A673 (cell line): ENCODE measurements at places on chromosomes 3 and 15.

- DNase-seq, result no peak
Observed at GRCh38 chr15:93037820-93038705, 50.9 kb downstream of the RGMA start.

DNA sequence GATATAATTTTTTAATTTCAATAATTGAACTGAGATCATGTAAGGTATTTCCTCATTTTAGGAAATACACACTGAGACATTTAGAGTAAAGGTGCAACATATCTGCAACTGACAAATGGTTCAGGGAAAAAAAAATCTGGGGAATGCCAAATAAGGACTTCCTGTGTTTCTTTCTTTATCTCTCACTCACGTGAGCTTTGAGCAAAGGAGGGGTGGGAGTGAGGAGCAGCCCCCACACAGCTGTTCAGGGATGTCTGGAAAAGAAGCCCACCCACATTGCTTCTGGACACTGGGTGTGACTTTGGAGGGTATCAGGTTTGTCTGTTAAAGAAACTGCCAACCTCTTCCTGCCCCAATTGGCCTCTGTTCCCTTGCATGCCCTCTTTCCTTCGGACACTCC is 5.6 kb upstream of the TP63 start:
- no peak for DNase-seq

DNA sequence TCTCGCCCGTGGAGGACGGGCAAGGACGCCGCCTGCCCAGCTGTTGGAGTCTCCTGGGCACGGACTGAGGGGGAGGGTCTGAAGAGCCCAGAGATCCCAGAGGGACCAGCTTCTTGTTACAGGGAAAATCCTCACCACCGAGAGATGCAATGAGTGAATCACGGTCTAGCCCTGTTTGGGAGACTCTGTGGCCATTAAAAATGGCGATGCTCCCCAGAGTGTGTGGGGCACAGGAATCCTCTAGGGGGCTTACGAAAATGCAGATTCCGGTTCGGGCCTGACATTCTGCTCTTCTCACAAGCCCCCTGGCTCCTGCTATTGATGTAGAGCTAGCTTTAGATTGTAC is 35.5 kb upstream of the EPHB3 start:
- no peak for DNase-seq

DNA sequence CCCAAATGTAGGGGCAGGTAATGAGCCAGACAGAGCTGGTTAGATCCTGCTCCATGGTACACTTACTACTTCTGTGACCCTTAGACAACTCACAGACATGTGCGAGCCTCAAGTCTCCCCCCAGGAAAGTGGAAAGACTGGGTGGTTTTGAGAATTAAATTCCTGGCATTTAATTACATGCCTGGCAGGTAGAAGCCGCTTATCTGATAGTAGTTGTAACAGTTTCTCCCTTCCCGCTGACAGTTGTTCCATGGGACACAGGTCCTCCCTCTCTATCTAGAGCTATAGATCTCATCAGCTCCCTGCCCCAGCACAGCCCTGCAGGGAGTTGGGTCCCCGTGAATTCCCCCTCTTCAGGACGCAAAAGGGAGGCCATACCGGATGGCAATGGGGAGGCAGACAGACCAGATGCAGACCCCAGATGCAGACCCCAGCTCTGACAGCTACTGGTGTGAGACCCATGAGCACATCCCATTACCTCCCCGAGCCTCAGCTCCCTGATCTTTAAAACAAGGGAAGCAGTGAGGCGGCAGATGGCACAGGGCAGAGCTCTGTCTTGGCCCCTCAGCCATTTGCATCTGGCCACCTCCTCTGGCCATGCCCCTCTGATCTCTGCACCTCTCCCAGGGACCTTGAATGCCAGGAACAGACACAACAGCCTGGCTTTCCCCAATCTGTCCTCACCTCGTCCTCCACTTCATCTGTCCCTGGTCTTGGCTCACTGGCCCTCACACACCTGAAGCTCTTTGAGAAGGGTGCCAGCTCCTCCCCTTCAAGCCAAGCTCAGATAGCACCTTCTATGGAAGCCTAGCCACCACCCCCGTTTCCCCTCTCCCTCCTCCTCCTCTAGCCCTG is 34.1 kb upstream of the NR2C2 start:
- no peak for DNase-seq

- peak; percentile 55 for DNase-seq
Observed at GRCh38 chr15:92954578-92954977, 54.5 kb downstream of the CHD2 start.

DNA sequence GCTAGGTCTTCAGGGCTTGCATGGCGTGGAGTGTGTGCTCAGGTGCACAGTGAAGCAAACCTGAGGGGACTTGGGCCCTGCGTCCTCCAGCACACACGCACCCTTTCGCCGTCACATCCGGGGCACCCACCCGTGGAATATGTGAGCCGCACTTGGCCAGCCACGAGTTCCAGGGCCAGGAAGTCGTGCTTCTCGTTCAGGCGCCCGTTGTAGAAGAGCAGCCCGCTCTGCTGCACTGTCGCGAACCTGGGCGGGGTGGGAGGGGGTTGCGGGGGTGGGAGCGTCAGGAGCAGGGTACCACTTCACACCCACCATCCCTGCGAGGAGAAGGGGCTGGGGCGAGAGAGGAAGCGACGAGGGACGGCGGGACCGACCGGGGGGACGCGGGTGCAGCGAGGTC is 7.1 kb downstream of the CELSR3 start:
- no peak for DNase-seq

- no peak for DNase-seq
Observed at GRCh38 chr3:126360714-126361060, 3.5 kb upstream of the KLF15 start.

DNA sequence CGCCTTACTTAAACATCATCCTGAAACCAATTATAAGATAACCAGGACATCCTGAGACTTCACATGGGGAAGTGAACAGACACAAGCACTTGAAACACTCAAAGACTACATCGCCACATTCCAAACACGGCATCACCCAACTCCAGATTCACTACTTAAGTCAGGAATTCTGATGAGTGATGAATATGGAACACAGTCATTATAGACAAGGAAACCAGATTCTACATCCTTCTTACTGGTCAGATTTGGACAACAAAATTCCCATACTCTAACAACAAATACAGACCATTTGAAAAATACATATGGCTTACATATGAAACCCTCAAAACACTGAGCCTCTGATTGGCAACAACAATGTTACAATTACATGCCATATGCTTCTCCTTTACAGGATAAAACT is 13.1 kb upstream of the RBSN start:
- no peak for DNase-seq

DNA sequence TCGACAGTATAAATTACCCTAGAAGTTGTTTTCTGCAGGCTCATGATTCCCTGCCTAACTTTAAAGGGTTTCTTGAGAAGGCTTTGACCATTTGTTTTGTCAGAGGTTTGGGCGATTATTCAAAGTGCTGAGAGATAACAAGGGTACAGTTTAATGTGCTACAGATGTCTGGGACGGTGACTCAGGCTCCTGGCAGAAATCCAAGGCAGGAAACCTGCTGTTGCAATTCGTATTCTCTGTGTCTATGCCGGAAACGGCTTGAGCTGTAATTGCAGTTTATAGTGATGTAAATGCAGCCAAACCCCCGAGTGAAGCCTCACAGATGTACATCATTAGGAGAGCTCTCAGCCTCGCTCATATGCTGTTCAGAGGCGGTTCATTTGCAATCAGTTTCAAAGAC is 65.6 kb downstream of the SYNPR start:
- DNase-seq, result peak; percentile 96

DNA sequence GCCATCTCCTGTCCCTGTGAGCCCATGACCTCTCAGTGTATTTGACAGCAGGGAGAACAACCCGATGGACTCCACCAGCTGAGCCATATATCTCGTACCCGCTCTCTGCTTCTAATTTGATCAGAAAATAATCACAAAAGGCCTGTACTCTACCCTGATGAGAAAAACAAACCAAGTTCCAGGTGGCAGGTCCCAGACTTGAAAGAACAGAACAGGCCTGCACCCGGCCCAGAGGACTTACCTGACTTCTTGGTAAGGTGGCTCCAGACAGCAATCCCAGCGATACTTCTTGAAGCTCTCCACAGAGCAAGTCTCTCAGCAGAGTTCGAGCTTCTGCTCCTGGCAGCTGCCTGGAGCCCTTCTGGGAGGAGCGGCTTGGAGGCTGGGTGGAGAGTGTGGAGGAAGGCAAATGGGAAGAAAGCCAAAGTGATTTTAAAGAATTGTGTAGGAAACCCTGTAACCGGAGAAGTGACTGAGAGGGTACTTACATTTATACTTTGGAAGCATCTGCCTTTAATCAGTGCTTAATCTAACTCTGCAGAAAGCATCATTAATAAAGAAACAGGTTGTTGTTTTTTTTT is 91.6 kb downstream of the SCN11A start:
- DNase-seq, result no peak

DNA sequence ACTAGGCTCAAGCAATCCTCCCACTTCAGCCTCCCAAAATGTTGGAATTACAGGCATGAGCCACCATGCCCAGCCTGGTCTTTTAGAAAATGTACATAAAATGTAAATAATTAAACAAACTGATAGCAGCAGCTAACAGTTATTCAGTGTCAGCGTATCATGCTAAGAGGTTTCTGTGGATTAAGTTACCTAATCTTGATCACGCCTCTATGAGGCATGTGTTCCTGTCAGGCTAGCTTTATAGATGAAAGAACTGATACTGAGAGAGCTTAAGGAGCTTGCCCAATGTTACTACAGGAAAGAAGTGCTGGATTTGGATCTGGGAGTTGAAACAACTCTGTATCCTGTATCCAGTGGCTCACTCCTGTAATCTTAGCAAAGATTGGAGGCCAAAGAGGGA is 11.2 kb upstream of the MST1R start:
- no peak for DNase-seq

DNA sequence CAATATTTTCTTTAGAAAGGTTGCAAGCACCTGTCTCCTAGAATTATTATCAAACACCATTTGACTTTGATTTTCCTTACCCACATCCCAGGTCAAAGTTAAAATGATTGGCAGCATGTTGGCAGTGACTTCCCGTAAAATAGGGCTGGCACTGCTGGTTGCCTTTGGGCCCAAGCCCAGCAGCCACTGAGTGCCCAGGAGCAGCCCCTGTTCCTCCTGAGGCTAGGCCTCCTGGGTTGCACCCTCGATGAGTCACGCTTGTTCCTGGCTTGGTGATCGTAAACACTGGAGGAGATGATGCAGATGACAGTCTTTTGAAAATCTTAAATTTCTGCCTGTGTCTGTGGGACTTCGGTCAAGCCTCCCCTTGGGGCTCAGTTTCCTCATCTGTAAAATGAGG is 290.0 kb downstream of the TLE3 start:
- DNase-seq, result peak; percentile 28

- DNase-seq, result peak; percentile 66
Observed at GRCh38 chr3:36678216-36679013, 85.9 kb downstream of the DCLK3 start.

DNA sequence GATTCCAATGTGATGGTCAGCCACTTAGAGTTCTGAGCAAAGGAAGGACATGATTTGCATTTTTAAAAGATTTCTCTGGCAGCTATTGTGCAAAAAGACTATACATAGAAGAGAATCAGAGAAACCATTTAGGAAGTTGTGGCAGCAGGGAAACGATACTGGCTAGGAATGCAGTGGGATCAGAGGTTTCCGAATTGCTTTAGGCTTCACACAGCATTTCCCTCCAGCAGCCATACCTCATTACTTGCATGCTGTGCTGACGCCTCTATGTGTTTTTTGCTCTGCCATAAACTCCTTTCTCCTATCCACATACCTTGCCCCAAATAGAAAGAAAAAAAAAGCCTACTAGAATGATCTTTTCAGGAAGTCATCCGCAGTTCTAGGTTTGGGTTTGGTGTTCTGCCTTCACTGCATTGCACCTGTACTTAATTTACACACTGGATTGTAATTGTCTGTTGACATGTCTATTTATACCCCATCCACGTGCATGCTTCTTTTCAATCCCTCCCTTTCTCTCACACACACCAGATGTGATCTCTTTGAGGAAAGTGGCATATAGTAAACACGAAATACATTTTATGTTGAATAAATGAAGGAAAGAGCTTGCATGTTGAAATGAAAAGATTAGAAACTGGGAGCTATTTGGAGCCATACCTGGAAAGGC is 860.3 kb upstream of the SEMA6D start:
- no peak for DNase-seq

GRCh38 chr15:52006702-52007340 is 12.2 kb upstream of the MAPK6 start:
- DNase-seq, result no peak

- no peak for DNase-seq
Observed at GRCh38 chr3:42514876-42515275, 12.4 kb downstream of the VIPR1 start.

DNA sequence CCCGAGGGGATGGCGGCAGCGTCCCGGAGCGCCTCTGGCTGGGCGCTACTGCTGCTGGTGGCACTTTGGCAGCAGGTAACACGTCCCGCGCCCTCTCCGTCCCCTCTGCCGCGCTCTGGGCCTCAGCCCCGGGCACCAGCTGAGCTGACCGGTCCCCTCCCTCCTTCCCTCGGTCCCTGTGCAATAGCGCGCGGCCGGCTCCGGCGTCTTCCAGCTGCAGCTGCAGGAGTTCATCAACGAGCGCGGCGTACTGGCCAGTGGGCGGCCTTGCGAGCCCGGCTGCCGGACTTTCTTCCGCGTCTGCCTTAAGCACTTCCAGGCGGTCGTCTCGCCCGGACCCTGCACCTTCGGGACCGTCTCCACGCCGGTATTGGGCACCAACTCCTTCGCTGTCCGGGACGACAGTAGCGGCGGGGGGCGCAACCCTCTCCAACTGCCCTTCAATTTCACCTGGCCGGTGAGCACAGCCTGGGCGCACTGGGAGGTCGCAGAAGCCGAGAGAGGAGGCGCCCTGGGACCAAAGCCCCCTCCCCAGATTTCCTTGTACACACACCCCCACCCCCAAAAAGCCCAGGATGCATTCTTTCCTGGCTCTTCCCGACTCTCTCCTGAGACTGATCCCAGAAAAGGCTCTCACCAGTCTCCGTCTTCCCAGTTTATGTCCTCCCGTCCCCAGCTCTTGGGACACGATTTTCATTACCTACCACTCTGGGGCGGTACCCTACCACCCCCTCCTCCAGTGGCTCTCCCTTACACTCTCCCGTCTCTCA is 705 bp downstream of the DLL4 start:
- DNase-seq, result no peak

DNA sequence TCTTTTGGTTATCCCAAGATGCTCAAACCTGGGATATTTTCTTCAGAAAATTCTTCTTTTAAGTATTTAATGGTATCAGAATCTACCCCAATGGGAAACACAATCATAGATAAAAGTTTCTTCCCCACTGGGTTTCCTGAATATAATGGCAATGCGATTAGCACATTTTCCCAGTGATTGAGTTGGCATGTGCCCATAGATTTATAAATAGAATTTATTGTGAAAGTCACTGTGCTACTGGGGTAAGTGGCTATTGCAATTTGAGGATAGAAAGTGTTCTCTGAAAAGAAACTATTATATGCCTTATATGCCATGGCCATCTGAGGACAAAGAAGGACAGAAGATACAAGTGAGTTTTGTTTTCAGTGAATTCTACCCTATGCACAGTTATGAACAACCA is 99.0 kb upstream of the RBMS3 start:
- peak; percentile 68 for DNase-seq
